ENCODE measurements at places on chromosomes 7 and 10.

DNA sequence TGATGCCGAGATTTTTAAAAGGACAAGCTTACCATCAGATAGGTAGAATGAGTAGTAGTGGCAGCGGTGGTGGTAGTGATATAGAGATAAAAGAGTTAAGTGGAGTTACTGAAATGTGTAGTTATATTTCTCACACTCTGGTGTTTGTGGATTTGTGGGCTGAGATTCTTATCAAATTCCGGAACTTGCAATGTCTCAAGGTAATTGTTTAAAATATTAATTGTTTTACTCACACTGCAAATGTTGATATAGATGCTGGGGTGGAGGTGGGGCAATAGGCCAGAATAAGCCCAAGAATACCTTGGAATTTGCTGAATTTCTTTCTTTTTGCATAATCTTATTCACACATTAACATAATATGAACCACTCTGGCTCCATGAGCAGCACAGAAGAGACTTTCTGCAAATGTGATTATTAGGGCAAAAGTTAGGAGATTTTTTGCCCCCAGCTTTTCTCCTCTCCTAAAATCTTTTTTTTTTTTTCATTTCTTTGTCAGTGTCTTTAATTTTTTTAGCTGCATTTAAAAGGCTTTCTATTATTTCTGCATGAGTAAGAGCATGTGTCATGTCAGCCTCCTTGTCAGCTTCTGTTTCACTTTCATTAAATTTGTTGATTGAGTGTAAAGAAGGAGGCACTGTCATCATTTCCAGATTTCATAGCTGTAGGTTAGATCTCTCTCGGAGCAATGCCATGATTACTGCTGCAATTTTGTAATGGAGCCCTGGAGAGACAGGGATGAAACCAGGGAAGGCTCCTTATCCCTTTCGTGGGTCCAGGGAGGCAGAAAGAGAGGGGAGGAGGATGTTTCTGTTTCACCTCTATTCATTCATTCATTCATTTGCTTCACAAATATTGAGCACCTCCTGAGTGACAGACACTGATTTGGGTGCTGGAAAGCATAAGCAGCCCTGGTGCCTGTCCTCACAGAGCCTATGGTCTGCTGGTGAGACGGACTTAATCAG is 13.1 kb upstream of the SGMS1 start:
- no peaks in the 10 kb centered on the region for H3K27me3 ChIP-seq
- H3K4me1 ChIP-seq = peaks cover 3% of the 10 kb centered on the region
- DNase-seq = no peak

DNA sequence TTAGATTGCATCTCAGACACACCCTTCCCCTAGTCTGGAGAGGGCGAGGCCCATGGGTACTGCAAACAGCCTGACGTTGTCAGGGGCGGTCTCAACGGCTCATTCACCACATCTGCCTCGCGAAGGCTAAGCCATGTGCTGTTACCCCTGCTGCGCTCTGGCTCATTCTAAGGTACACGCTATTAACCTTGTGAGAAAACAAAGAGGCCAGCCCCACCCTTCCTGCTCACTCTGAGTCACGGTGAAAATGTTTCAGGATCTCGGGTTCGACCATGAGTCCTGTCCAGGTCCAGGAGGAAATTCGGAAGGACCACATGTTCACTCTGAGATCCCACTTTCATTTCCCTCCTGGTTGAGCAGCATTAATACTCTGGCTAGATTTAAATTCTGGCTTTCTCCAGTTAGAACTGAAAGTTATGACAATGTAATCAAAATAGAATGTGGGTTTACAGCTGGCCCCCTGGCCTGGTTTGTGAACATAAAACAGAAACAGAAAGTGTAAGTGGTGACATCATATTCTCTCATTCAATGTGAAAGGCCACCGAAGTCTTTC is 55.2 kb downstream of the EGFR start:
- no peak overlapping the region for H3K4me3 ChIP-seq
- no peak for DNase-seq
- peak overlapping the region; percentile 85 for H3K27ac ChIP-seq
- no peaks in the 10 kb centered on the region for H3K4me1 ChIP-seq
- no peaks in the 10 kb centered on the region for H3K36me3 ChIP-seq
- no peaks in the 10 kb centered on the region for H3K27me3 ChIP-seq

- H3K36me3 ChIP-seq = no peaks in the 10 kb centered on the region
- peaks cover 24% of the 10 kb centered on the region for H3K4me1 ChIP-seq
- H3K27me3 ChIP-seq = no peaks in the 10 kb centered on the region
- DNase-seq = no peak
- H3K27ac ChIP-seq = no peak overlapping the region
- H3K4me3 ChIP-seq = no peak overlapping the region
These were observed 88.2 kb downstream of the CD36 start for GRCh38 chr7:80726666-80727065.

DNA sequence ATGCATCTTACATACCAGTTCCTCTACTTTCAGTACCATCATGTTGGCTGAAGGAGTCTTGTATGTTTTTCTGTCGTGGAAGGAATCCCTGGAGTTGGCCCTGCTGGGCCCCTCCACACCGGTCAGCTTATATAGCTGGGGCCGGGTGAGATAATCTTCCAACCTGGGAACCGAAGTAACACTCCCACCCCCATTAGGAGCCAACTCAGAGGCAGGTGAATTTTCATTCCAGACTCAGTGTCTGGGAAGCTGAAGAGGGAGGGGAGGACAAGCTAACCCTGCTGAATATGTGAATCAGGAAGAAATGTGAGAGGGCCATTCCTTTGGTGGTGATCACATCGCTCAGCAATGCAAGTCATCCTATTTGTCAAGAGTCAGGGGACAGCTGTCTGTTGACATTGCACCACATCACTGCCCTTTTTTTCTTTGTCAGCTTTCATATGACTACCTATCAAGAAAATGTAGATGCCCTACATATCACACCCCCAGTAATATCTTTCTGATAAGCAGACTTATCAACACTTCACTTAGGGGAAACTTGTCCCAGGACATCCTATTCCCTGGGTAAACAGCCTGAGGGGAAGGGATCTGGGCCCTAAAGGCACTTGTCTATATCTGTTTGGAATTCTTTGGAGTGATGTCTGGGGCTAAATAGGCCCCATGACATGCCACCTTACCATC is at the start of gene ANKRD1:
Gene ANKRD1, minus strand, starts transcription at position 102 of the 681 bp plus-strand sequence. Its CDS starts 60 bp downstream, at position 42.
- no peak within 1 kb of the TSS for H3K27ac ChIP-seq
- DNase-seq = no peak
- no peaks in the 10 kb centered on the region for H3K4me1 ChIP-seq

DNA sequence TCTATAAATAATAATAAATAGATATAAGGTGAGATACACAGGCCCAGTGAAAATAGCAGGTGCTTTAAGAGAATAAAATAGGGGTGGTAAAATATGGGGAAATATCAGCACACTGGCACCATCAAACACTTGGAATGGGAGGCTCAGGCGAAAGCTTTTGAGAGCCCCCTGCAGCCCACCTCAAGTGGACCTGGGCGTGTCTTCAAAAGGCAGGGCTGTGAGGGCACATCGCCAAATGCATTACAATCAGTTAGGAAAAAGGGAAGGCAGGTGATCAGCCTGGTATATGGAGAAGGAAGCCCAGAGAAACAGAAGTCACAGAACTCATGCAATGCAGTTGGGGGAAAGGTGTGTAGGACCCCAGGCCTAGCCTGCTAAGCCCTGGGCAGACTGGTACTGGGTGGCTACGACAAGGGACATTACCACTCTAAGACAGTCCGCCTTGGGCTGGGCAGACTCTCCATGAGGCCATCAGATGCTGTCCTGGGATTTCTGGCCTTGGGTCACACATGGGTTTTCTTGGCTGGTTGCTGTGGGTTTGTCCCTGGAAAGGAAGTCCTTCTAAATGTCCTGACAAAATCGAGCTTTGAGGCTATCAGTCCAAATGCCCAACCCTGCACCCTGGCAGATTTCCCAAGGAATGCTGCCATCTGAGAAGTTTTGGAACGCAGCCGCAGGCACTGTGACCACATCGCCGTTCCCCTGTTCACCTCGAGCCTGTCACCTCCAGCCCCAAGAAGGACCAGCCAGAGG is 330.6 kb downstream of the GRID1 start:
- H3K4me3 ChIP-seq = no peak overlapping the region
- no peaks in the 10 kb centered on the region for H3K27me3 ChIP-seq
- no peaks in the 10 kb centered on the region for H3K4me1 ChIP-seq
- H3K36me3 ChIP-seq = no peaks in the 10 kb centered on the region
- DNase-seq = no peak

DNA sequence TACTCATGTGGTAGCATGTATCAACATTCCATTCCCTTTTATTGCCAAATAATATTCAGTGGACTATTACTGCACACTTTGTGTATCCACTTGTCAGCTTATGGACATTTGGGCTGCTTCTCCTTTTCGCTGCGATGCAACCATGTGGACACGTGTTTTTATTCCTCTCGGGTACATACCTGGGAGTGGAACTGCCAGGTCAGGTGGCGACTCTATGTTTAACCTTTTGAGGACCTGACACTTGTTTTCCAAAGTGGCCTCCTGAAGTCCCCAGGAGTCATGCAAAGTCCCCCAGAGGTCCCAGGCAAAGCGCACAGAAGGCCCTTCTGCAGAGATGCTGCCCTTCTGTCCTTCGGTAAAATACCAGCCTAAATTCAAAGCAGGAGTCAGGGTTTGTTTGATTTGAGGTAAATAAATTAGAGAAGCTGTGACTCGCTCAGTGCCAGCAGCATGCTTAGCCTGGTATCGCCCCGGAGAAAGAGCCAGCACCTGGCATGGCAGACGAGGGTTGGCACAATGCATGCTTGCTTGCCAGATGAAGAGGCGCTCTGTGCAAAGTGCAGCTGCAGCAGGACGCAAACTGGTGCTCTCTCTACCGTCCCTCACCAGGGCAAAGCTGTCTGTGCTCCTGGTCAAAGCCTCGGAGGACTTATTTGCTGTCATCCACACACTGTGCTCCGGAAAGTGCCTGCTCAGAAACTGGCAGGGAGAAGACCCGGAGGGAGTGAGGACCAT is 37.8 kb downstream of the HIPK2 start:
- no peak overlapping the region for H3K4me3 ChIP-seq
- no peaks in the 10 kb centered on the region for H3K36me3 ChIP-seq
- no peaks in the 10 kb centered on the region for H3K4me1 ChIP-seq
- no peak overlapping the region for H3K27ac ChIP-seq
- no peaks in the 10 kb centered on the region for H3K27me3 ChIP-seq

- no peaks in the 10 kb centered on the region for H3K27me3 ChIP-seq
- H3K4me1 ChIP-seq = no peaks in the 10 kb centered on the region
- H3K27ac ChIP-seq = no peak overlapping the region
- peaks cover 40% of the 10 kb centered on the region for H3K36me3 ChIP-seq
- DNase-seq = no peak
- H3K4me3 ChIP-seq = no peak overlapping the region
These were observed 221.7 kb downstream of the ARHGAP21 start for GRCh38 chr10:24502006-24502405.

Data from tibial nerve (tissue), 4 donors.